ENCODE measurements at places on chromosomes 12 and 14. TPM values are rescaled to one million over a fixed set of nuclear protein-coding genes. Genes with fewer than 3 reads are reported as not detected.
A peak's percentile ranks its signal among the peaks of the same experiment; 100 is the strongest.

The LRTM2 gene
- total RNA-seq, result not detected

The WNT5B gene
- 8.0 TPM for total RNA-seq

The IL31 gene
- total RNA-seq, result not detected

The GAS2L3 gene
- 3.7 TPM for total RNA-seq

The RNASE9 gene
- not detected for total RNA-seq

DNA sequence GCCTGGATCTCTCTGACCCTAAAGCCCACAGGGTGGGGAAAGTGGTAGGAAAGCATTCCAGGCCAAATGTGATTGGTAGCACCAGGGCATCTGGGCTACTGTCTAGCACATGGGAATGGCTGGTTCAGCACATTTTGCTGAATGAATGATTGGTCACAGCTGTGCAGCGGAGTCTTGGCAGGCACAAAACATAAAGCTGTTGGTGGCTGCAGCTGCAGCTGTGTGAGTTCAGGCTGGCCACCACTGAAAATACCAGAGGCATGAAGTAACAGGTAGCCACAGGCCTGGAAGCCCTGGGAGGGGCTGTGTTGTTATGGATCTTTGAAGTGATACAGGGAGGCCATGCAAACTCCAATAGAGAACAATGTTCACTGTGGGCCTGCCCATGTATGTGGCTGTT, 72.7 kb downstream of the MYRFL start:
- DNase-seq, result no peak

- no peak for DNase-seq
These were observed at the start of gene CLEC2B for GRCh38 chr12:9869307-9870161. Gene CLEC2B, minus strand, starts transcription at chr12:9869354.

- DNase-seq, result no peak
These were observed 194.3 kb upstream of the RBM19 start for GRCh38 chr12:114160445-114160844.

- no peak for DNase-seq
These were observed 224.7 kb upstream of the EGLN3 start for GRCh38 chr14:34175574-34175973.

DNA sequence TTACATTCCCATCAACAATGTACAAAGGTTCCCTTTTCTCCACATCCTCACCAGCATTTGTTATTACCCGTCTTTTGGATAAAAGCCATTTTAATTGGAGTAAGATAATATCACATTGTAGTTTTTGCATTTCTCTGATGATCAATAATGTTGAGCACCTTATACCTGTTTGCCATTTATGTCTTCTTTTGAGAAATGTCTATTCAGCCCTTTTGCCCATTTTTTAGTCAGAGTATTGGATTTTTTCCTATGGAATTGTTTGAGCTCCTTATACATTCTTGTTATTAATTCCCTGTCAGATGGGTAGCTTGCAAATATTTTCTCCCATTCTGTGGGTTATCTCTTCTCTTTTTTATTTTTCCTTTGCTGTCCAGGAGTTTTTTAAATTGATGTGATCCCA, 10.7 kb upstream of the OR8S1 start:
- no peak for DNase-seq

DNA sequence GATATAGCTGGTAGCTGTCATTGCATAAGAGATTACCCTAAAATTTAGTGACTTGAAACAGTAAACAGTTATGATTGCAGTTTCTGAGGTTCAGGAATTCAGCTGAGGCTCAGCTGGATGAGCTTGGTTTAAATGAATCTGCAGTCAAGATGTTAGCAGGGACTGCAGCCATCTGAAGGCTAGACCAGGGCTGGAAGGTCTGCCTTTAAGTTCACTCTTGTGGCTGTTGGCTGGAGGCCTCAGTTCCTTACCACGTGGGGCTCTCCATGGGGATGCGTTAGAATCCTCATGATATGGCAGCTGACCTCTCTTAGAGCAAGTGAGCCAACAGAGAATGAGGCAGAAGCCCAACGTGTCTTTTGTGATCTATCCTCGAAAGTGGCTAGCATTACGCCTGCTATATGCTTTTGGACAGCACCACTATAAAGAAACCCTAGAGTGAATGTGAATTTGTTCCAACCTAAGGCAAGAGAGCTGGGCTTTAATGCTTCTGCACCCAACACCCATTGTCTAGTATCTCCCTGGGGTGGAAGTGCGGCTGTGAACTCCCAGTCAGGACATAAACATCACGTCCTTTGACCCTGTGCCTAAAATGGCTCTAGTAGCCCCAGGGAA, 26.0 kb downstream of the HSPB8 start:
- DNase-seq, result no peak

GRCh38 chr14:20417250-20418186, 4.2 kb upstream of the TEP1 start:
- peak; percentile 52 for DNase-seq

- peak; percentile 18 for DNase-seq
These were observed 6.7 kb upstream of the C12orf50 start for GRCh38 chr12:88035907-88036289.

DNA sequence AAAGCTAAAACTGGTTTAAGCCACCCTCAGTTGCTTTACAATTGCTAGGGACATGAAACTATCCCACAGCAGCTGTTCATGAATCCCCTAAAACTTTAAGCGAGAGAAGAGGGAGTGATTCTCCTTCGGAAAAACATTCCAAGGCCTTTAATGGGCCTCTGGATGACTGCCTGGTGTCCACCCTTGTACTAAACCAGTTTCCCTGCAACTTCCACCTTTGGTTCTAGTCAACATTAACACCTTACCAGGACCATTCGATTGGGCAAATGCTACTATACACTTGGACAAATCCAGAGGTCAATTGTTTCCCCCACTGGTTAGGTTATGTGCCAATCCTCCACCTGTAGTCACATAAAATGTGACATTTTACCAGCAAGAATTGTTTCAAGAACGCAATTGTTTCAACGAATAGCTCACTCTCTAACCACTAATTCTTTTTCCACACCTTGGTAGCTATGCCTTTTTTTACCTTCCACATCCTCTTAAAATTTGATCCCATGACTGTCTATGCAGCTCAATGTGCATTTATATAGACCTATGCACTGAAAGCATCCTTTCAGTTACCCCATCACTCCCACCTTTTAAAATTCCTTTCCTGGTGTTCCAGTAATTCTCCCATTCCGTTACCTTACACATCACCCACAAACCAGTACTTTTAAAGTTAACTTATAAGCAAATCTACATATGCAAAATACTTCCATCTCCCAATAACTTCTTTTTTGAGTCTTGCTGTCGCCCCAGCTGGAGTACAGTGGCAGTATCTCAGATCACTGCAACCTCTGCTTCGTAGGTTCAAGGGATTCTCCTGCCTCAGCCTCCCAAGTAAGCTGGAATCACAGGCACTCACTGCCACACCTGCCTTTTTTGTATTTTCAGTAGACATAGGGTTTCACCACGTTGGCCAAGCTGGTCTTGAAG, 3.6 kb downstream of the UBC start:
- no peak for DNase-seq

DNA sequence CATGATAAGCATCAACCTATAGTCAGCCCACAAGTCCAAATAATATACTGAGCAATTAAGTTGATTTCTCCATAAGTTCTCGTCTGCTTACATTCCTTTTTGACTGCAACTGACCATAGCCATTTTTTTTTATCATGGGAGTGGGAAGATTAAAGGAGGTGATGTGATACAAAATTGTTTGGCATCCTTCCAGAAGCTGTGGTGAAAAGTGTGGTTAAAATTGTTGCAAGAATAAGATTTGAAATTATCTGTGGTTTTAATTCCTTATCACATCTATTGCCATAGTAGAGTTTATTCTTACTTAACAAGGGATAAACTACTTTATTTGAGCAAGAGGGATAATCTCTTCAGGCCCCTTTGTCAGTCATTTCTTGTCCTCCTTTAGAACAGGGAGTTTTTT, 50.7 kb downstream of the LIN52 start:
- DNase-seq, result no peak

- peak; percentile 86 for DNase-seq
These were observed 1.9 kb downstream of the LRRK2 start for GRCh38 chr12:40226705-40227104.

DNA sequence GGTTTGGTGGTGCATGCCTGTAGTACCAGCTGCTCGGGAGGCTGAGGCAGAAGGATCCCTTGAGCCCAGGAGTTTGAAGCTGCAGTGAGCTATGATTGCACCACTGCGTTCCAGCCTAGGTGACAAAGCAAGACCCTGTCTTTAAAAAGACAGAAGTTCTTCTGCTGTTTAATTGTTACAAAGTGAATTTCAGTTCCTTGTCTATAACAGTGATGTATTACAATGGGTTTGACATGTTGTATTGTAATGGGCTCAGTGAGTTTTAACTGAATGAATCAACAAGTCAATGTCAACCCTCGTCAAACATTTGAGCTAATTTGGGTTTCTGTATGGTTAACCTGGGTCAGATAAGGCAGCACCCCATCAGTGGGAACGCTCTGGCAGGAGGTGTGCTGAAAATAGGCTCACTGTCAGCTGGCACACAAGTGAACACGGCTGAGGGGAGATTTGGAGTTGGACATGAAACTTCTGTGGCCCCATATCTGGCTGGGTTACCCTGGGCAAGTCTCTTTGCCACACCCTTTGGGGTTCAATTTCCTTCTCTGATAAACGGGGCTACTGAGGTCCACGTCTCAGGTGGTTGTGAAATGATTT, 14.0 kb upstream of the TRPV4 start:
- no peak for DNase-seq

GRCh38 chr12:109741286-109741969, 27.8 kb downstream of the FAM222A start:
- peak; percentile 60 for DNase-seq

- DNase-seq, result no peak
These were observed 329.8 kb downstream of the MED13L start for GRCh38 chr12:115947696-115948062.

GRCh38 chr14:73492670-73493069, 1.9 kb downstream of the RIOX1 start:
- DNase-seq, result no peak

Measured in lower leg skin (tissue), 4 donors.